ENCODE measurements at places on chromosomes 7 and 10. TPM values are rescaled to one million over a fixed set of nuclear protein-coding genes. Genes with fewer than 3 reads are reported as not detected.
A peak's percentile ranks its signal among the peaks of the same experiment; 100 is the strongest.

Gene ZKSCAN5
- total RNA-seq = 6.6 TPM

GRCh38 chr10:102421757-102422512 is 1.3 kb downstream of the FBXL15 start:
- peak; percentile 67 for DNase-seq

- DNase-seq = peak; percentile 77
Measured at GRCh38 chr7:43905209-43905946, 1.0 kb downstream of the URGCP start.

- DNase-seq = peak; percentile 23
Measured at GRCh38 chr10:107163881-107164861, at the start of gene SORCS1. Gene SORCS1, minus strand, starts transcription at chr10:107164706.

- no peak for DNase-seq
Measured at GRCh38 chr10:17353568-17354300, 100.7 kb downstream of the ST8SIA6 start.

- peak; percentile 23 for DNase-seq
Measured at GRCh38 chr7:43439631-43440401, 143.1 kb upstream of the STK17A start.

GRCh38 chr7:16068183-16068582 is 353.2 kb downstream of the CRPPA start:
- no peak for DNase-seq

Gene SPRN
- total RNA-seq = not detected

- no peak for DNase-seq
Measured at GRCh38 chr7:14598978-14599377, 303.6 kb downstream of the DGKB start.

GRCh38 chr10:113309791-113310190 is 243.1 kb upstream of the HABP2 start:
- no peak for DNase-seq

DNA sequence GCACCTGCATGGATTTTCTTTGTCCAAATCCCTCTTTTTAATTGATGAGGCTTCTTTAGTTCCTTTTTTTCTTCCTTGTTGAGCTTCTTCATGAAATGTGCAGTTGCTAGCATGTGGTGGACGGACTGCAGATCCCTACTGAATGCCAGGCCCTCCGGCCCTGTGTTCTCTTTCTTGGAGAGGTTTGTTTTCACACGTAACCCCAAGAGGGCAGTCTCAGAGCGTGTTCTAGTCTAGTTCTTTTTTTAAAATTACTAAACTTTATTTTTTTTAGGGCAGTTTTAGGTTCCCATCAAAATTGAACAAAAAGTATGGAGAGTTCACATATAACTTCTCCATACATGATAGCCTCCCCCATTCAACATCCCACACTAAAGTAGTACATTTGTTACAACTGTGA is 190.0 kb downstream of the CFTR start:
- DNase-seq = peak; percentile 16

GRCh38 chr7:8699875-8700624 is 266.6 kb downstream of the NXPH1 start:
- DNase-seq = no peak

- no peak for DNase-seq
Measured at GRCh38 chr7:95520136-95520535, 34.4 kb downstream of the ASB4 start.

DNA sequence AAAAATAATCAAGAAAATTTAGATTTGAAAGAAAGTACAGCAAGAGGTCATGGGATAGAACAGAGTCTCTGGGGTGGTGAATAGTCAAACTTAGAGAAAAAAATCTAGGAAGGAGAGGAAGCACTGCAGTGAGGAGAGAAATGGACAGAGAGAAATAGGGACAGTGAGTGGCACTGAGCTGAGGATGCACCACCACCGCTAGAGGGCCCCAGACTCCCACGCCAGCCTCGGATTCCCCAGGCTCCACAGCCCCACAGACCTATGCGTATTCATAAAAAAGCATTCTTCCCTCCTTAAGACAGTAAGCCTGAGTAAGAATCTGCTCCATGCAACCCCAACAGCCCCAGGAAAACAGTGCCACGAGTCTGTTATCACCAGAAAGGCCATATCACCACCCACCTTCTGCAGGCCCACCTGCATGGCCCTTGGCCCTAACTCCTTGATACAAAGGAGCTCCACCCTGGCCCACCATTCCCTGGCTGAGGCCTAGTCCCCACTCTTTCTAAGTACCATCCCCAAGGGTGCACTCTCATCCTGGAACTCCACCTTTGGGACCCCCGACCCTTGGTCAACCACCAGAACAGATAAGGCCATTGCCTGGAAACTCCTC is 91.0 kb downstream of the ALOX5 start:
- DNase-seq = peak; percentile 83

Gene HGF
- total RNA-seq = 4.5 TPM

Gene PRF1
- 1.3 TPM for total RNA-seq

DNA sequence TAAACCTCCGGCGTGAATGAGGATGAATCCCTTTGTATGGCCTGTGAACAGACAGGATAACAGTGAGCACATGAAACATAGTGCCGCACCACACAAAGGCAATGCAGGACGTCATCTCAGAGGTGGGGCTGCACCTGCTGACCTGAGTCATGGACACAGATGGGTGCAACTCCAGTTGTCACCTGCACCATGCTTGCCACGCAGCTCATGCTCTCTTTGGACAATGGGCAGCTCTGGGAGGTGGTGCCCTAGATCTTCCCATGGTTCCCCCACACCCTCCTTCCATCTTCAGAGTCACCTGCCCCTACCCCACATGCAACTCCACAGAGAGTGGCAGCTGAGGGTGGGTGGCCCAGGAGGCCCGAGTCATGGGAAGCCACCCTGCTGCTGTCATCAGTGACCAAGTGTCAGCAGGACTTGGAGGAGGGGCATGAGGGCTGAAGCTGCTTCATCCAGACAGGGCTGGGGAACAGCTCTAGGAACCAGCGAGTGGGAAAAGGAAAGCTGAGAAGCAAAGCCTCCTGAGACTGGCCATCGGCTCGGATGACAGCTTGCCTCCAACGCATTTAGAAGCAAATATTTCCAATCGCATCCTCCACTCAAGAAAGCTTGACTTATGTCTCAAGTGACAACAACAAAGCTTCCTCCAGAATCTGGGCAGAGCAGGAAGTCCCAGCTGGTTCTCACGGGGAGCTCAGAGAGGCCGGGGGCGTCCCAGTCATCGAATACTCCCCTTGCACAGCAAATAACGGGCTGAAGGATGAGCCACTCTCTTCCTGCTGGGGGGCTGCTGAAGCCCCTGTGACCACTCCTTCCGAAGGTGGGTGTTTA is 27.1 kb downstream of the VIPR2 start:
- DNase-seq = no peak

Gene SLC25A40
- total RNA-seq = 25.7 TPM

DNA sequence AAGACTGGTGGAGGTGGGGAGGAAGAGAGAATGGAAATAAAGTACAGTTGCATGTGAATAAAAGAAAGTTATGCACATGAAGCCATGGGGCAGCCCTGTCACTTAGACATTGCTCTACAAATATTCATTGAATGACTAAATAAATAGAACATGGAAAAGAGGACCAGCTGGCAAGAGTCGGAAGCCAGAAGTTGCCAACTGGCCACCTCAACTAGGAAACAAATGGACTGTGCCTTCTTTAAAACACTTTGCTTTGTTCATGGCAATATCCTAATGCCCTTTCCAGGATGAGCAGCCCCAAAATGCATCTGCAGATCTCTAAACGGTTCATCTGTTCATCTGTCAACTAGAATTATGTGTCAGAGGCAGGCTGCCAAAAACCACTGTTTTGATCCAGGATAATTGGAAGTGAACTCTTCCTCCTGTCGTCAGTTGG is 157.3 kb downstream of the NOC3L start:
- DNase-seq = no peak

Gene ZNF239
- 1.9 TPM for total RNA-seq

DNA sequence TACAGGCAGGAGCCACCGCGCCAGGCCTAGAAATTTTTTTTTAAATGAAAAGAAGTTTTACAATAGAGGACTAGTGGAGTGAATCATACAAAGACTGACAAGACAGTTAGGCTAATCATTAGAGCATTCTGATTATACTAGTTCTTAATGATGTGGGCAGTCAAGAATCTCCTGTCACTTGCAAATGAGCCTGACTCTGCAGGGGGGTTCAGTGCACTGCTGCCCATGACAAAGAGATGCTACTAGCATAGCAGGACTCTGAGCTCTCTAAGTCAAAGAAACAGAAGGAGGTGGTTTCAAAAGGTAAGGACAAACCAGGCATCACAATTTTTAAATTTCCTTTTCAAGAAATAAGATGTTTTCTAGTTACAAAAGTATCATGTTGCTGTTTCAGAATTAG is 59.0 kb downstream of the CCDC6 start:
- no peak for DNase-seq

- DNase-seq = no peak
Measured at GRCh38 chr10:96290368-96291133, 13.7 kb upstream of the DNTT start.

GRCh38 chr7:76351372-76351771 is 7.4 kb downstream of the YWHAG start:
- DNase-seq = no peak

Gene AGMO
- 0.47 TPM for total RNA-seq

DNA sequence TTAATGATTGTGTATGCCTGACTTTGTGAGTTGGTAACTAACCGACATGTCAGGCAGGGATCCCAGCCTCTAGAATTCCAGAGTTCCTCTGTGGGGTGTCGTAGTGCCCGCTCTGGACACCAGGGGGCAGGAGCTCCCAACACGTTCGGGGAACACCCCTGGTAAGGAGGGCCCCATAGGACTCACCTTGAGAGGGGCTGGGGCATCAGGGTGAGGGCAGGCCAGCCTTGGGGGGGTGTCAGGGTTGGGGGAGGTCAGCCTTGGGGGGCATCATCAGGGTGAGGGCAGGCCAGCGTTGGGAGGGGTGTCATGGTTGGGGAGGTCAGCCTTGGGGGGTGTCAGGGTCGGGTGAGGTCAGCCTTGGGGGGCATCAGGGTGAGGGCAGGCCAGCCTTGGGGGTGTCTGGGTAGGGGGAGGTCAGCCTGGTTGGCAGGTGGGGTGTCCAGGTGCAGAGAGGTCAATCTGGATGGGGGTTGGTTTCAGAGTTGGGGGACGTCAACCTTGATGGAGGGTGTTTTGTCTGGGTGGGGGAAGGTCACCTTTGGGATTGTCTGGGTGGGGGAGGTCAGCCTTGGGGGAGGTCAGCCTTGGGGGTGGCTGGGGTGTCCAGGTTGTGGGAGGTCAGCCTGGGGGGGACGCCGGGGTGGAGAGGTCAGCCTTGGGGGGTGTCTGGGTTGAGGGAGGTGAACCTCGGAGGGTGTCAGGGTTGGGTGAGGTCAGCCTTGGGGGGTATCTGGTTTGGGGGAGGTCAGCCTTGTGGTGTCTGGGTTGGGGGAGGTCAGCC is 45.6 kb upstream of the SUN1 start:
- peak; percentile 77 for DNase-seq

DNA sequence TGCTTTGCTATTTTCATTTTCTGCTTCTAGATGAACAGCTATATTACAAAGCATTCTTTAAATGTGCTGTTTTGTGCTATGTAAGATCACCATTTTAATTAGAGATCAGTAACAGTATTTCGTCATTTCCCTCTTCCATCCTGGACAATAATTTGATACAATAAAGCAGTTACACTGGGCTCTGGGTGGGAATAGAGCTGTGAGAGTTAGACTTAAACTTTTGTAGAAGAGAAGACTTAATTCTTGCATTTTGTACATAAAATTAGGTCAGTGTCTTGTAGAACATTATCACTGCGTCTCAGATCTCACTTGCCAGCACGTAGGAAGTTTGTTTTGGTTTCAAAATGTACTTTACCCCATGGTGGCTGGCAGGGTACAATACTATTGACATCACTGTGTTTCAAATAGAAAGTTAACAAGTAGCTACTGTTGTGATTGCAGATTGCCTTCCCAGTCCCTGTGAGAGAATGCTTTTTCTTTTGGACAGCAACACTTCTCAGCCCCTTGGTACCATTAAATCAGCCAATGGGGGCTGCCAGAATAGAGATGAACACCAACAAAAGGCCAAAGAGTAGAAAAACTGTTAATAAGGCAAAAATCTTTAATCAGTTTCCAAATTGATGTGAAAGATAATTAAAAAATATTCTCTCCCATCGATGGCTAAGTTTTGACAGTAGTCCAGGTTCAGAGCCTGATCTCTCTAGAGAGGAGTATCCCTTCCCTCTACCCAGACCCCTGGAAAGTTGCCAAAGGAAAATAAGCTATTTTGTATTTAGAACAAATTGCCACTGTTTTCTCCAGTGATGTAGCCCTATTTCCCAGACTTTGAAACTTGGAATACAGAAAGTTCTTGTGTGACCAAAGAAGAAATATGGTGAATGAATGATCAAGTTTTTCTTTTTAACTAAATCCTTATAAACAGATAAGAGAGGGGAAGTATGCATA is 35.1 kb downstream of the SMNDC1 start:
- DNase-seq = peak; percentile 45

Gene OR6V1
- not detected for total RNA-seq

Gene GAD2
- not detected for total RNA-seq

DNA sequence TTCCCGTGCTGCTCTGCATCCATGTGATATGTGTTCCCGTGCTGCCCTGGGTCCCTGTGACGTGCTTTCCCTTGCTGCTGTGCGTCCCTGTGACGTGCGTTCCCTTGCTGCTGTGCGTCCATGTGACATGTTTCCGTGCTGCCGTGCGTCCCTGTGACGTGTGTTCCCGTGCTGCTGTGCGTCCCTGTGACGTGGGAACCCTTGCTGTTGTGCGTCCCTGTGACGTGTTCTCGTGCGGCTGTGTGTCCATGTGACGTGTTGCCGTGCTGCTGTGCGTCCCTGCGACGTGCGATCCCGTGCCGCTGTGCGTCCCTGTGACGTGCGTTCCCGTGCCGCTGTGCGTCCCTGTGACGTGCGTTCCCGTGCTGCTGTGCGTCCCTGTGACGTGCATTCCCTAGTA is 45.8 kb downstream of the WDR37 start:
- no peak for DNase-seq

DNA sequence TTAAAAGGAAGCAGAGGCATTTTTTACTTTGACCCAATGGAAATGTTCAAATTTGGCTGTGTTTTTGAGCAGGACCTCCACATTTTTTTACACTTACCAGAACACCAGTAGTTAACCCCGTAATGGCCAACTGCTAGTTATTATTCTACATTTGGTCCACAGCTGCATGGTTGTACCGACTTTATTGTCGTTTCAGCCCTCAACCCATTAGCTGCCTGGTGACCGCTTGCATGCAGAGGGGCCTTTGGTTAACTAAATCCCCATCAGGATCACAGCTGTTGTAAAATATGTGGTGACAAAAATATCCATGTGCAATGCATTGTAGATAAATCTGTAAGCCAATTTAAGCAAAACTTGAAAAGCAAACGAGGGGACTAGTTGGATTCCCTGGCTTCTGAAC is 342.2 kb upstream of the MEOX2 start:
- DNase-seq = no peak

DNA sequence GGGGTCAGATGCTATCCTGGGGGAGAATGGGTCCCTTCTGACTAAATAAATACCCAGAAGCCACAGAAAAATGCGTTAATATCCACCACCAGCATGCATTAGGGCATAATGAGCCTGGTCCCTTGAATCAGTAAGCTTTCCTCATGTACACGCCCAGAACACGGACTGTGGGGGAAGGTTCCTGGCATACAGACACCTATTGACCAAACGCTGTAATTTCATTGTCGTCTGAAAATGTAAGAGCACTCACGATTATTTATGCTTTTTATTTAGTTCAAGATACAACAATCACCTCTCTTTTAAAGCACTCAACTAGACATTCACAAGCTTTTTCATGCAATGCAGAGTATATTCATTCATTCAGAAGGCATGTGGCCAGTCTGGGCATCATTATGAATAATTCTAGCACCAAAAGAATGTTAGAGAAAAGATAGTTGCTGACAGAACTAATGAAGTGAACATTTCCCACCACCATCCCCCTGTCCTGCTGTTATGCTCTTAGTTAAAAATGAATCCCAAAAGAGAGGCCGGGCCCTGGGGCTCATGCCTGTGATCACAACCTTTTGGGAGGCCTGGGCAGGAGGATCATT is 101.0 kb downstream of the SVIL start:
- DNase-seq = peak; percentile 36

Data from colonic mucosa (tissue), 4 donors.